ENCODE measurements at places on chromosomes 11 and 22.

DNA sequence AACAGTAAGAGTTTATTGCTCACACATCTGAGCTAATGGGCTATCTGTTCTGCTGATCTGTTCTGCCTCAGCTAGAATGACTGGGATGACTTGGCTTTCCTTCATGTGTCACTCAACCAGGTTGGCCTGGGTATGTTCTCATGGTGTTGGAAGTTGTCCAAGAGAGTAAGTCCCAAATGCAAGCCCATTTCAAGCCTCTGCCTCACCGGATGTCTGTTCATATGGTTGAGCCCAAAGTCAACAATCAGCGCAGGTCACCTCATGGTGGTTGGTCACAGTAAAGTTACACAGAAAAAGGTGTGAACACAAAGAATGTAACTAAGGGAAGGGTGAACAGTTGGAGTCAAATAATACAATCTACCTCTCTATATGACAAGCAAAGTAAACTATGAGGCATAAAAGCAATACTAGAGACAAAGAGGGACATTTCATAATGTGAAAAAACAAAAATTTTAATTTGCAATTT, 1.9 kb downstream of the GDPD4 start:
- no peak for DNase-seq

DNA sequence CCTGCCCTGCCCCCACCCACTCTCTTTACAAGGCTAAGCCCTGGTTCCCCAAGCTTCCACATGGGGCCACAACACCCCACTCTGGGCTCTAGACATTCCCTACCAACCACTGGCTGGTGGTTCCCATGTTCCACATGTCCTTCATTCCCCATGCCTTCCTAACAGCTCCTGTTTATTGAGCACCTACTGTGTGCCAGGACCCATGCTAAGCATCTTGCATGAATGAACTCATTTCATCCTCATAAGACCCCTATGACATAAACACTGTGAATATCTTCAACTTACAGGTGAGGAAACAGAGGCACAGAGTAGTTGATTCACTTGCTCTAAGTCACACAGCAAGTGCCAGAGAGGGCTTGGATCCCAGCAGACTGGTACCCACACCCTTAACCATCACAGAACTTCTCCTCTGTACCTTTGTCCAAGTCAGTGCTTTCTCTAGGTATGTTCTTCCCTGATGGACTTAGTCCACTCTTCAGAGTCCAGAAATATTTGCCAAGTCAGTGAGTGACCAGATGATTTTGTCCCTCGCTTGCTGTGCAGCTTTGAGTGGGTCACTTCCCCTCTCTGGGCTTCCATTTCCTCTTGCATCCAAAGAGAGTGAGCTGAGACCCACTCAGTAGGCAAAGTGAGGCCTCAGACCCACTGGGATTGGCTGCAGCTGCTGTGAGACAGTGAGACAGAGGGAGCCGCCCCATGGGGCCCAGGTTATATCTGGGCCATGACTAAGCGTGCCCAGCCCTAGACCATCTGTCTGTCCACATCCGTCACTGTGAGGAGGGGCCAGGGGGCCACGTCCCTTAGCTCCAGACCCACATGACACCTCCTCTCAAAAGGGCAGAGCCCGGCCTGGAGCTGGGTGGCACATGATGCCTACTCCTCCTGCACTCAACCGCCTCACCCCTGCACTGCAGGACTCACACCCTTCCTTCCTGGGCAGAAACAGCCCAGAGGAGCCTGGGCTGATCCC, 132.4 kb downstream of the MN1 start:
- no peak for DNase-seq

DNA sequence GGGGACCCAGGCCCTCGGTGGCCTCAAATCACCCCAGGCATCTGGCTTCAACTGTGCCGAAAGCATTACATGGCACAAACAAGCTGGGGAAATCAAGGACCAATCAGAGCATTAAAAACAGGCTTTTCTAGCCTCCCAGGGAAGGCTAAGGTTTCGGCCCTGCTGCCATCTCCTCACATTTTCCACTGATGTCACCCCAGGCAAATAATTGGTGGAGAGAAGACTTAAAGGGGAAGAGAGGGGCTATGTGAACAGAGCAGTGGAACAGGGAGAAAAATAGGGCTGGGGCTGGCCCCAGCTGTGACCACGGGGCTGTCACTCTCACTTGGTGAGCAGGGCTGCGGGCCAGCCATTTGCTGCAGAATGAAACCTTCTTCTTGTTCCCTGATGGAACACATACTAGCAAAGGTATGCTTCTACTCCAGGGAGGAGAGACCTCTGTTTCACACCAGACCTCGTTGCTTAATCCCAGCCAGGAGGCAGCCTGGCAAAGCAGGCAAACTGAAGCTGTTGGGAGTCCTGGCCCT, 581.3 kb downstream of the SOX6 start:
- DNase-seq = no peak

GRCh38 chr22:23684026-23684425, 6.8 kb upstream of the RGL4 start:
- no peak for DNase-seq

DNA sequence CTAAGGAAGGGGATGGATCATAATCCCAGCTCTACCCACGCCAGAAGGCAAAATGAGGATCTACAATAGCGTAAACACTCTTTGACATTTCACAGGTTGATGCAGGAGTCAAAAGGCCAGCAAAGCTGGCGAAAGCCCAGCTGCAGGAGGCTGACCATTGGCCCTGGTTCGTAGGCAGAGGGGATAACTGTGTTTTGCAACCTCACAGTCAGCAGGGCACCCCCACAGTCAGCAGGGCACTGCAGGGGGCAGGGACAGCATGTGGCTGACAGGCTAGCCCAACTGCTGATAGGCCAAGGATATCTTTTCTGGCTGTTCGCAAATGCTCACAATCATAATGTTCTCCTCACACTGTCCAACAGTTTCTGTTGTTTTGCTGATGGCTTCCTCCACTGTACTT, 372.7 kb downstream of the BUD13 start:
- no peak for DNase-seq

- no peak for DNase-seq
These were observed 1883.4 kb upstream of the RAG2 start for GRCh38 chr11:38481391-38481790.

Data from progenitor cell of endocrine pancreas (in vitro differentiated cells).